Hypothalamus (tissue), 51 donors: ENCODE measurements at places on chromosomes 4 and X.

DNA sequence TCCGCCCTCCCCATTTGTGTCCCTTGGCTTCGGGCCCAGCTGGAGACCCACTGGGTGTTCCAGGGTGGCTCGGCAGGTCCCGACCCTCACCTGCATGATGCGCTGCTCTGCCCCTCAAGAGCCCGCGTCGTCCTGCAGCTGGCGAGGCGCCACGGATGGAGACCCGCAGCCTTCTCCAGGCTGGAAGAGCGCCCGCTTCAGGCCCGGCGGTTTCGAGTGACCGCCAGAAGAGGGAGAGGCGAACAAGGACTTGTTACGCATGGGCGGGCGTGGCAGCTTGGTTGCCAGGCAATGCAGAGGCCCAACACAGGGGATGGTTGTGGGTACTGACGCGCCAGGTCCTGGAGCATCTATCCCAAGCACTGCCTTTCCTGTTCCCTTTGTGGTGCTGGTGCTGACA is at the start of gene PDCL2:
TSS of gene PDCL2 (minus strand) at position 232 of the 400 bp plus-strand sequence. CDS start at position 96, 136 bp downstream.
- no peak for DNase-seq

- DNase-seq = no peak
These were observed 449.6 kb downstream of the GLUD2 start for GRCh38 chrX:121496966-121497365.

DNA sequence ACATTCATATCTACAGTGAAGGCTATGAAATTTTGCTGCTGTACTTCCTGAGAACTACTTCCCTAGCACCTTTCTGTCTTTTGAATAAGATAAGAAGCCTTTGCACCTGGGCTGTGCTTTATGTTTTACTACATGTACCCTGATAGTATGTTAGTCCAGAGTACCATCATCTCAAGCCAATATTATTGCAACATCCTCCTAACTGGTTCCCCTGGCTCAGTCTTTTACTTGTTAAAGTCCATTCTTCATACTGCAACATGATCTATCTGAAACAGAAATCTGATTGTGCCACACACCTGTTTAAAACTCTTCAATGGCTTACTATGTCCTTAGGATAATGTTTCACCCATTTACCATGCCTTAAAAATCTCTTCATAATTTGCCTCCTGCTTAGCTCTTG is 102.3 kb downstream of the AGTR2 start:
- DNase-seq = no peak

DNA sequence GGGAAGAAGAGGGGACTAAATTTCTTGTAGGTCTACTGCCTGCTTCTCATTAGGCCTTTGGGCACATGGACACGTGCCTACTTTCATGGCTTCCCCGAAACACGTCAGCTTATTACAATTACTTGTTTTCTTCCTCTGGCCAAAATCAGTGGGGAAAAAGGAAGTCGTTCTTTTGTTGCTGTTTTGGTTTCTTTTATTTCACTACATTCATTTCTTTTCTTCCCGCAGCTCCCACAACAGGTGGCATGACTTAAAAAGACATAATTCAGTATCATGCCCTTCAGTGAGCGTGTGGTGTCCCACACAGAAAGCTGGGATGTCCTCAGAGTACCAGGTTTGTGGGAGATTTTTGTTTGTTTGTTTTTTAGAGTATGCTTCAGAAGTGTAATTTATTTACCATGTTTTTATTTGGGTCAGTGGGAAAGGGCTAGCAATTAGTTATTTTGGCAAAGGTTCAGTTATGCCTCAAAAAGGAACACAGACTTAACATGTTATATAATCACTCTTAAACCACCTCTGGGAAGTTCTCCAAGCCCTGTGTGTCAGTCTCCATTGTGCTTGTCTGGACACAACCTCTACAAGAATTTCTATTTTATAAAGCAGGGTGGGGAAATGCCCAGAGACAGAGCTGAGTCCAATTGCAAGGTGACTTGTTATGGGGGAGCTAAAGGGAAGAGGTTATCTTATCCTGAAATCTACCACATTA is 44.2 kb upstream of the SPRY1 start:
- DNase-seq = no peak

DNA sequence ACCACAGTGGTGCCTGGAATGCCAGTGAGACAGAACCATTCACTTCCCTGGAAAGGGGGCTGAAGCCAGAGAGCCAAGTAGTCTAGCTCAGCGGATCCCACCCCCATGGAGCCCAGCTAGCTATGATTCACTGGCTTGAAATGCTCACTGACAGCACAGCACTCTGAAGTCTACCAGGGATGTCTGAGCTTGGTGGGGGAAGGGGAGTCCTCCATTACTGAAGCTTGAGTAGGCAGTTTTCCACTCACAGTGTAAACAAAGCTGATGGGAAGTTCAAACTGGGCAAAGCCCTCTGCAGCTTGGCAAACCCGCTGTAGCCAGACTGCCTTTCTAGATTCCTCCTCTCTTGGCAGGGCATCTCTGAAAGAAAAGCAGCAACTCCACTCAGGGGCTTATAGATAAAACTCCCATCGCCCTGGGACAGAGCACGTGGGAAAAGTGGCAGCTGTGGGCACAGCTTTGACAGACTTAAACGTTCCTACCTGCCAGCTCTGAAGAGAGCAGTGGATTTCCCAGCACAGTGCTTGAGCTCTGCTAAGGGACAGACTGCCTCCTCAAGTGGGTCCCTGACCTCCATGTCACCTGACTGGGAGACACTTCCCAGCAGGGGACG is 32.0 kb downstream of the NAP1L2 start:
- no peak for DNase-seq

DNA sequence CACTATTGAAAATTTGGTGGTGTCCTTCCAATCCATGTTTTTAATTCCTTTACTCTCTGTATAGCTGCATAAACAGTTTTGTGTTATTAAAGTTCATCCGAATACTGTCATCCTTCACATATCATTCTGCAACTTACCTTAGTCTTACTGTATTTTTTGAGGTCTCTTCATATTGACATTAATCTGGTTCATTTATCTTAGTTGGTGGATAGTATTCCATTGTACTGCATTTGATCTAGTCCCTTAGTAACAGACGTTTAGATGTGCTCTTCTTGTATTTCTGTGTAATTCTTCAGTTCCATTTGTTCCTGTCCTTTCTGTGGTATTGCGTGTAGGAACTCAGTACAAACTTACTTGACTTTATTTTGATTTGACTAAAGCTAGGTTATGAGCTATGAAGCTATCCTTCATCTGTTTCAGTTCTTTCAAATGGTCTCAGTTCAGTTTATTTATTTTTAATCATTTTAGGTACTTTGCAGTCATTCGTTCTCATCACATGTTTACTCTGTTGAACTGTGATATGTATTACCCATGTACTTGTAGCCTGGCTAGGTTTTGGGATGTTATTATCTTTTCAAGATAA is 41.3 kb downstream of the RAPGEF2 start:
- DNase-seq = no peak

- no peak for DNase-seq
These were observed 279.6 kb upstream of the CLNK start for GRCh38 chr4:10963958-10964703.

- DNase-seq = no peak
These were observed 226.7 kb downstream of the GRIA2 start for GRCh38 chr4:157447195-157447594.

DNA sequence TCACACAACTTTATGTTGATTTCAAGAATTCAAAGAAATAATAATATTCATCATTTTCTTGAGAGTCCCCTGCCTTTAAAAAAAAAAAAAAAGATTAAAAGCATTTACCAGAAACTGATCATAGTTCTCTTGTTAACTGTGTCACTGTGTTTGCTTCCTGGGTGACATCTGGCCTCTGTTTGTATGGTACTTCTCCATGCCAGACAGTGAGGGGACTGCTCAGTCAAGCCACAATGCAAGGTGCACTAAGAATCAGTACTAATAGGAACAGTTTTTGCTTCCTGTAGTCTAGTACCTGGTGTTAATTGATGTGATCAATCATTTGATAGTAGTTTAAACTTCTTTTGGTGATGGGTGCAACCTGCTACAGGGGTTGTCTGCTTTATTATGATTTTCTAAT is 77.5 kb downstream of the PHOX2B start:
- DNase-seq = no peak

DNA sequence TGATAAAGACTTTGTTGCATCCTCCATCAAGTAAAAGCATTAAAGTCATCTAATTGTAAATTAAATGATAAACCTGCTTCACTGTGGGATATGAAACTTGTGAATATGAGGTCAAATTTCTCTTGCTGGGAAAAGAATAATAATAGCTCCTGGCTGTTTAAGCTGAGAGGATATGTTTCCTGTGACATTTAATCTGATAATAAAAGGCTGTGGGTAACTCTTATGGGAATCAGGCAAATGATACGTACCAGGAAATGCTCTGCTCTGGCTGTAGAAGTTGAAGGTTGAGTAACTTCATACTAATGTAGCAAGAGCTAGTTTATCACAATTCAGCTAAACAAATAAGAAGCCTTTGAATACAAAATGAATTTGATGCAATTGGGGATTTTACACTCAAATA is 574.6 kb downstream of the RAPGEF2 start:
- DNase-seq = no peak

DNA sequence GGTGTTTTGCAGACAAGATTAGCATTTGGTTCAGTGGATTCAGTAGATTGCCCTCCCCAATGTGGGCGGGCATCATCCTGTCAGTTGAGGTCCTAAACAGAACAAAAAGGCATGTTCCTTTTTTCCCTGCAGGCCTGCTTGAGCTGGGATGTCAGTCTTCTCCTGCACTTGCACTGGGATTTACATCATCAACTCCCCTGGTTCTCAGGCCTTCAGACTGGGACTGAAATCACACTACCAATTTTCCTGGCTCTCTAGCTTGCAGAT is 278.9 kb upstream of the FTHL17 start:
- no peak for DNase-seq

DNA sequence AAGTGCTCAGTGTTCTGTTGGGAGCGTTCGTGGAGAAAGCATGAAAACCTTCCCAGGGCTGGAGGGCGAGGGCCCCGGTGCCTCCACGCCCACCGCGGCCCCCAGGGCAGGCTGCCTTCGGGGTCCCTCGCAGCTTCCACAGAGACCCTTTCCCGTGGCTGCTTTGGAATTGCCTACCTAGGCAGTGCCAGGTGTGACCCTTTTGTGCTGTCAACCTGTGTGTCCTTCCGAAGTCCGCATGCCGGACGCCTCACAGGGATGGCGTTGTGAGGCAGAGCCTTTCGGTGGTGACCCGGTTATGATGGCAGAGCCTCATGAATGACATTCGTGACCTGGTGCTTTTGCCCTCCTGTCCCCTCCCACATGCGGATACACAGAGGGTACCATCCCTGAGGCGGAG is 17.4 kb downstream of the TMEM175 start:
- no peak for DNase-seq

- DNase-seq = peak; percentile 43
These were observed 125.4 kb downstream of the PDLIM5 start for GRCh38 chr4:94577136-94577535.

GRCh38 chr4:110073053-110073845 is 125.2 kb downstream of the ELOVL6 start:
- no peak for DNase-seq

- DNase-seq = no peak
These were observed 21.9 kb upstream of the GPR78 start for GRCh38 chr4:8558080-8558960.

GRCh38 chr4:178086320-178086719 is 644.1 kb upstream of the AGA start:
- DNase-seq = no peak

GRCh38 chr4:177313263-177313662 is 3.6 kb downstream of the NEIL3 start:
- no peak for DNase-seq

GRCh38 chr4:145307120-145307519 is 126.7 kb upstream of the OTUD4 start:
- DNase-seq = no peak

DNA sequence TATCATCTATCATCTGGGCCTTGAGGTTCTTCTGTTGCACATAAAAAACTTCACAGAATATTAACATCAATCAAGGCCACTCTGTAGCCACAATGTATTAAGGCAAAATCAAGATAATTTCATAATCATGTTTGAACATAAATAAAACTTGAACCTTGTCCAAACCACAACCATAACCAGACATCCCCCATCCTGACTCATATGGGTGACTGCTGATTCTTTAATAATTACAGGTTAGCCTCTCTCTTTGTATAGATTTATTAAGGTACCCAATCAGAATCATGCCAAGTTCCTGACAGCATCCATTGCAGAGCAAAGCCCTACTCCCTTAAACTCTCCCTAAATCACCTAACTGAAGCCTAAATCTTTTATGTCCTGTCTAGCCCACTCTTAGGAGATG is 16.7 kb upstream of the AREG start:
- no peak for DNase-seq

GRCh38 chr4:79964020-79964399 is 109.0 kb downstream of the ANTXR2 start:
- DNase-seq = no peak

DNA sequence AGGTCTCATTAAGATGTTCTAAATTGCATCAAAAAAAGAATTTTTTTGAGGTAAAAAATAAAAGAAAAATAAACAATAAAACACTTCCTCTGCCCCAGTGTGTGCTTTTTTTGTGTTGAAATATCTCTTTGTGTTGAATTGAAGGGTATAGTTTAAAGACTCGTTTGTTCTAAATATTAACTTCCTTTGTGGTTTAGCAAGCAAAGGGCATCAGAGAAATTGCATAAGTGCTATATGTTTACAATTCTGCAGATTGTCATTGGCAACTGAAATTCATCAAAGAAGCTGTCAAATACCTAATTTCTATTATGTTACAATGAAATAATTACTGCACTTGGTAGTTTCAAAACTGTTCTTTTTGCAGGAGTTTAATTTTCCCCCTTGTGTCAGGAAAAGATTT is 260.5 kb downstream of the DKK2 start:
- DNase-seq = no peak

DNA sequence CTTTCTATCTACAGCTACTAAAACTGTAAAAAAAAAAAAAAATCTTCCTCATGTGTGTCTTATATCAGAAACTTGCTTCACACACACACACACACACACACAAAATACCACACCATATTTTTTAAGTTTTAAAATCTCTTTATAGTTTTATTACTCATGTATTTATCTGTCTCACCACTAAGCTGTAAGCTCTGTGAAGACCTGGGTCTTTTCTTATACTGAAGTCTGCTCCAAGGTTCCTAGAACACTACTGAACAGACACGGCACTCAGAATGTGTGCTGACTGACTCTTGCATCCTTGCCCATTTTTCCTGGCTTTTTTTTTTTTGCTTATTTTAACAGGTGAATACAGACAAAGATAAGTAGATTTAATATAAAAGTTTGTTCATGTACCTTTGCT is 135.6 kb upstream of the CXXC4 start:
- no peak for DNase-seq

DNA sequence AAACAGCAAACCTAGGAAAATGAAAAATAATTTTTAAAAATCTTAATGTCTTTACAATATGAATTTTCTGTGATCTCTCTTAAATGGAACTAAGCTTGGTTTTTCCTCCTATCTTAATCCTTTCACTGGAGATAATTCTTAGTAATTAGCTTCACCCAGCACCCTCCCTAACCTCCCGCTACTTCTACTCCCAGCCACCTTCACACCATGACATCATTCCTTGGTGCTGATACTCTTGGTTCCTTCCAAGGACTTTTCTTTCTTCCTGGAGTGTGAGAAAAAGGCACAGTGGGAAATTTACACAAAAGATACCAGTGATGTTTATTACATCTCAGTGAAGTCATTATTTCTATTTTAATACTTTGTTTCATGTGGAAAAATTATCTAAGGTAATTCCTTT is 163.6 kb upstream of the PLAC1 start:
- no peak for DNase-seq
